Activated CD8-positive, alpha-beta memory T cell treated with anti-CD3 and anti-CD28 coated beads for 48 hours (primary cell): ENCODE measurements at places on chromosomes 6 and 20.
A peak's percentile ranks its signal among the peaks of the same experiment; 100 is the strongest.

GRCh38 chr6:74044417-74045096, 348.6 kb downstream of the CD109 start:
- no peak for DNase-seq

GRCh38 chr20:19828232-19828631, 70.2 kb downstream of the RIN2 start:
- DNase-seq: peak; percentile 7

- DNase-seq: no peak
Observed at GRCh38 chr6:32668226-32668747, 1.8 kb upstream of the HLA-DQB1 start.

- no peak for DNase-seq
Observed at GRCh38 chr6:128508588-128509296, 11.7 kb downstream of the PTPRK start.

DNA sequence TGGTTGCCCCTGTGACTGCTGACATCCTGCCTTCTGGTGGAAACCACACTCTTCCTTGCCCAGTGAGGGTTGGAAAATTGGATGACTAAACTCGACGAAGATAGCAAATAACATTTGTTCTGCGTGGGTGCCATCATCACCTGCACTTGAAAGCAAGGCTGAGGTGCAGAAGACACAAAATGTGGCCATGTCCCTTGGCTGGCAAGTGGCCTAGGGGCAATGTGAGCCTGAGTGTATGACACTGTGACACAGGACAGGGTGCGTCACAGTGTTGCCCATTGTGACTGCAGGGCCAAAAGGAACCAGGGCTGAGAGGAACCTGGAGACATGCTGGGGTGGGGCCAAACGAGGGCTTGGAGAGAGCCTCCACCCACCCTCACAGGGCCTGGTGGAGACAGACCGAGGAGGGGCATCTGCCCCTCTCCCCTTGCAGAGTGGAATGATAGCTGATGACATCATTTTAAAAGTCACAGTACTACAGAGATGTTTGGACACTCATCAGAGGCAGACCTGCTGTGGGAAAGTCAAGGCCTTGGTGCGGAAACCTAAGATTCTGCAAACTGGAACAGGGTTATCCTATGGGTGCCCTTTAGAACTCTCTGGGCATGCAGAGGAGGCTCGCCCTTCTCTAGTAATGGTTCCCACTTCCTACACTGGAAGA, 12.8 kb upstream of the HLA-F start:
- no peak for DNase-seq

- no peak for DNase-seq
Observed at GRCh38 chr6:18317850-18318249, 53.5 kb upstream of the DEK start.

DNA sequence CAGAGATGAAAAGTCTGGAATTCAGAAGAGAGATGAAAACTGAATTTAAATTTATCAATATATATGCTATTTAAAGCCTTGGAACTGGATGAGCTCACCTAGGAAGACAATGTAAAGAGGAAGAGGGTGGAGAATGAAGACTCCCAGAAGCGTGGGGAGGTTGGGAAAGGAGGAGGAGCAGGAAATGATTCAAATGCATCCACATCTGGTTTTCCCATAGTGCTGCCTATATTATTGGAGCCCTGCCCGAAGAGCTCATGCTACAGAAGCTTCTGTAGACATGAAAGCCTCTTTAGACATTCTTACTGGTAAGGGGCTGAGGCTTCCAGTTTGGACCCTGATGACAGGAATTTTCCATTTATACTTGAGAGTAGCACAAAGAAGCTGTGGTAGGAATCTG, 19.2 kb downstream of the PDE7B start:
- DNase-seq: no peak

DNA sequence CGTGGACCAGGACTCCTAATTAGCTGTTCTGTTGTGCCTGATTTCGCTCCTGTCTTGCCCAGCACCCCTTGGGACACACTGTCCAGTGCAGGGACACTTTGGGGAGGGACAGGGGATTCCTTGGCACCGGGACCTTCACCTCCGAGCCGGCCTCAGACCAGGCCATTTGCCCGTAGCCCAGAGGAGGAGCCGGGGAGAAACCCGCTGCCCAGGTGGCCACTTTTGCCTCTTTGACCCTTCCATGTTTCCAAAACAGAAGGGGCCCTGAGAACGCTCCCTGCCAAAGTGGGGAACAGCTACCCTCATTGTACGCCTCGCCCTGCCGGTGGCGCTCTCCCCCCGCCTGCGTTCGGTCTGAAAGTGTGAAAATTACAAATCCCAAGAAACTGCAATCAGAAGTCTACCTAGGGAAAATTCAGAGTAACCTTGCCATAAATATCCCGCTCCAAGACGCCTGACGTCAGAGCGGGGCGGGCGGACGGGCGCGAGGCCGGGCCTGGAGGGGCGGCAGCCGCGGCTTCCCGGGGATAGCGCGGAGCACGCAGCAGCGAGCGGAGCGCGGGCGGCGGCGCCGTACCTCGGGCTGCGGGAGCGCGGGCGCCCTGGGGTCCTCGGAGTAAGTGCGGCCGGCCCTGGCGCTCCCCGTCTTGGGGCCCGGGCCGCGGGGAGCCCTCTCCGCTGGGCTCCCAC, at the start of gene DAAM2:
DAAM2 (plus strand) TSS at position 527 of the 690 bp plus-strand sequence. CDS start 63,927 bp downstream, outside the sequence.
- DNase-seq: no peak

DNA sequence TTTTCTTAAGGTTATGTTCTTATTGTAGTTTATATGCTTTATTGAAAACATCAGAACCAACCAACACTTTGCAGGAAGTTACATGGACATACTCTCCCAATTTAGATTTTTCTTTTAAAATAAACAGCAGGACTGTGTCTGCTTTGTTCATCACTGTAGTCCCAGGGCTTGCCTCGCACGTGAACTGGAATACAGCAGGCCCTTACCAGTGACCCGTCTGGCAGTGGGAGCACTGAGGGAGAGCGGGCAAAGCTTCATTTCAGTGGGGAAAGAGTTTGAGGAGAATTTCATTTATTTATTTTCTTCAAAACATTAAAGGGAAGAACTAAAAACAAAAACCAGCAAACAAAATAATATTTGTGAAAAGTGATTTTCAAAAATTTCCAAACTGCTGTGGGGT, 230.8 kb downstream of the PAX1 start:
- DNase-seq: no peak

GRCh38 chr6:32110632-32111031, 1.5 kb upstream of the TNXB start:
- no peak for DNase-seq

DNA sequence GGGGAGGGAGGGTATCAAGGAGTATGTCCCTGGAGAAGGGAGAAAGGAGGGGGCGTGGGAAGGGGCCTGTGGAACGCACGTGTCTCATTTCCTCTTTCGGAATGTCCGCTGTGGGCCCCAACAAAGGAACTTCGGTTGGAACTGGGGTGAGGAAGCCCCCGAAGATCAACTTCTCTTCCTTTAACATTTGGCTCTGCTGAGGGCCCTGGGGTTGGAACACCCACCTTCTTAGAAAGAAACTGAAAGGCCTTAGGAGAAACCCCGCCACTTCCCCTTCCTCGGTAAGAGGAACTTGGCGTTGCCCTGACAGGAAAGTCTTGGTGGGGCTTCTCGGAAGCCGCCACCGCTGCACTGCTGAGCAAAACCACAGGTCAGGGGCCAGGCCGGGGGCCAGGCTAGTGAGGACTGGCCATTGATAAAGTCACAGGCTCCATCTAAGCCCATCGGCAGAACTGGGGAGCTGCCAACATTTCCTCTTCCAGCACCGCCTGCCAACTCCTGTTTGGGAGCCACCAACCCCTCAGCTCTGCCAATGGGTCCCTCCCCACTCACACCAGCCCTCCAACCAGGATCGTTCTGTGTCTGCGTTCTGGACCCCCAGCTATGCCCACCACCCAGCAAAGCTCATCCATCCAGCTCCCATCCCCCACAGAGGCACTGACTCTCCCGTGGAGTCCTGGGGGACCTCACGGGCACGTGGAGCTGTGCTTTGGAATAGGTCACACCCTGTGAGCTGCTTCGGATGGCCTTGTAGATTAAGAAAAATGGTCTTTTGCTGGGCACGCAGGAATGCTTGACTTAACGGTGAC, 44.8 kb downstream of the FGD2 start:
- peak; percentile 52 for DNase-seq

DNA sequence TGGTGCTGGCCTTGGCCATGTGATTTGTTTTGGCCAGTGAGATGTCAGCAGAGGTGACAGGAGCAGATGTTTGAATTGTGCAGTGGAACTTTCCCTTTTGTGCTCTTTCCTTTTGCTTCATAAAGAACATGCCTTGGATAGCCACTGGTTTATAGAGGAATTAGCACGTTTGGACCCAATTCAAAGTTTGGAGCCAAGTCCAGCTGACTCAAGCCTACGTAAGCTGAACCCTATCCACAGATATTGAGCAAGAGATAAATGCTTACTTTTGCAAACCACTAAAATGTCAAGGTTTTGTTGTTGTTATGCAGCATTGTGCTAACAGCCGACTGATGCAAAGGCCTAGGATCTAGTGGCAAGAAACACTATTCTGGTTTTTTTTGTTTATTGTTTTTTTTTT, 230.9 kb upstream of the CITED2 start:
- no peak for DNase-seq

DNA sequence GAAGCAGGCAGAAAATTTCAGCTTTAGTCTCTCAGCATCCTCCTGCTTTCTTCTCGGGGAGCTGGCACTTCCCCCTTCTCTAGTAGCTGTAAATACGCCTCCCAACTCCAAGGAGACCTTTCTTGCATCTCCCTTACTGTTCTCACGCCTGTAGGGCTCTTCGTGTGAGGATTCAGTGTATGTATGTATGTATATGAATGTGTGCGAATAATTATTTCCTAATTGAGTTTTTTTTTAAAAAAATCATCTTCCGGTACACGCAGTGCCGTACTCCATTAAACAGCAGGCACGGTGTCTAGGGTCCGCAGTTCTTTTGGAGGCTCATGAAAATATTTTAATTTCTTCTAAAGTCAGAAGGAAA, 85.4 kb downstream of the HFE start:
- DNase-seq: no peak

- DNase-seq: no peak
Observed at GRCh38 chr6:87481931-87482330, 9.2 kb downstream of the SLC35A1 start.

DNA sequence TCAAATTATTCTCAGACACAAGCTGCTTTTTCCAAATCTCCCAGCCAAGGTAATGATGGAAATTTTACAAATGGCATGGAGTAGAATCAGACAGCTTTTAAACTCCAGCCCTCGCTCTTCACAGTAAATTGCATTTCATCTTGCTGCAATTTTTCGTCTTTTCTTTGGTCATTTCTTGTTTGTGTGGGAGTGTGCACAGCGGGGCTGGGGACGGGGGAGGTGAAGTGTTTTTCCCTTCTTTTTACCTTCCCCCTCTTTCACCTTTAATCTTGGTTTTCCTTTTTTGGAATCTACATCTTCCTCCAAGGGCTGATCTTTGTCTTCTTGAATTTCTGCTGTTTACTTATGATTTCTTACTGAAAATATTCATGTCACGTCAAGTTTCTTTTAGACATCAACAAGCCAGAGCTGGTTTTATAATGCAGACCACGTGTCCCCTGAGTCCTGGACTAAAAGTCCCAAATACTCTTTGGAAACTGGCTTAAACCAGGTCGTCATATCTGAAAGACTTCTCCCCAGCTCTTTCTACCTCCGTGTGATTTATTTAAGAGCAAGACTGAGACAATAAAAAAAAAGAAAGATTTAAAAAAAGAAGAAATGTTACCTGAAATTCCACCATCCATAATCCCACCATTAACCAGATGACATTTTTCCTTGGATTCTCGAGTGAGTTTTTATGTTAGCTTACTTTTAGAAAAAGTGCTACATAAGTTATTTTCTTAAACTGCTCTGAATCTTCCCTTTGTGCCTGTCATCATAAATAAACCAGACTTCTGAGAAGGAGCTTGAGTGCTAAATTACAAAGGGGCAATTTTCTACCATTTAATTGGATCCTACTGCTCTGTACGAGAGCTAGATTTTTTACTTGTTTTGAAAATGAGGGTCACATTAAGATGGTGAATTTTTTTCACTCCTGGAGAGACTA, 52.0 kb downstream of the MAP3K5 start:
- no peak for DNase-seq

DNA sequence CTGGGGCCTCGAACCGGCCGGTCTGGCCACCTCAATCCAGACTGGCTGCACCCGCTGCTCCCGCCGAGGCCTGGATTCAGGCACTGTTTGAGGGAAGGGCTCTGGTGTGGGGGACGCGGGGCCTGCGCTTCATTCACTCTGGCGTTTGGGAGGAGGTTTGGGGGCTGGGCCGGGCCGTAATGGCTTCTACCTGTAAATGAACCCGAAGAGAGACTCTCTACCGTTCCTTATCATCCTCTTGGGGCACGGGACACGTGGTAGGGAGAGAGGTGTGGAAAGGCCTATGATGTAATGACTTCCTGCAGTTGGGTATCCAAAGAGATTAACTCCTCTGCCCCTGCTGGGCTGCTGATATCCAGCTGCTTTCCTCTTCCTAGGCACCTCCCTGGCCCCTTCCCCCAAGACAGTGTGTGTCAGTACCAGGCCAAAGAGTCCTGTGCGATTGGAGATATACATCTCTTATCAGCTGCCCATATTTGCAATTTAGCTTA, 1.8 kb downstream of the FOXO3 start:
- no peak for DNase-seq

DNA sequence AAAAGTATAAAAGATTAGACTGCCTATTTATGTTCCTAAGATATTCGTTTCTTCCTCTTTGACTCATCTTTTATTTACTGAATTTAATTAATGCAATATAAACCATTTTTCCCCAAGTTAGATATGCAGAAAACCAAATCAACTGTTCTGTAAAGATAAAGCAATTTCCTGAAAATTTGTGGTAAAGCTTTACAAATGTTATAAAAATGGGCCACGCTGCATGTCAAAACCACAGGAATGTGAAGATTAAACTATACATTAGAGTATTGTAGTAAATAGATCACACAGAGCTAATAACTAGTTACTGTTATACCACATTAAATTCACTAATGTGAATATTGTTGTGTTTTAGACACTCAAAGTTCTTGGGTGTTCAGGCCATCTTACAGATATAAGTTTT, 83.4 kb downstream of the OPN5 start:
- DNase-seq: no peak

GRCh38 chr20:61846741-61847419, 218.8 kb downstream of the TAF4 start:
- no peak for DNase-seq

DNA sequence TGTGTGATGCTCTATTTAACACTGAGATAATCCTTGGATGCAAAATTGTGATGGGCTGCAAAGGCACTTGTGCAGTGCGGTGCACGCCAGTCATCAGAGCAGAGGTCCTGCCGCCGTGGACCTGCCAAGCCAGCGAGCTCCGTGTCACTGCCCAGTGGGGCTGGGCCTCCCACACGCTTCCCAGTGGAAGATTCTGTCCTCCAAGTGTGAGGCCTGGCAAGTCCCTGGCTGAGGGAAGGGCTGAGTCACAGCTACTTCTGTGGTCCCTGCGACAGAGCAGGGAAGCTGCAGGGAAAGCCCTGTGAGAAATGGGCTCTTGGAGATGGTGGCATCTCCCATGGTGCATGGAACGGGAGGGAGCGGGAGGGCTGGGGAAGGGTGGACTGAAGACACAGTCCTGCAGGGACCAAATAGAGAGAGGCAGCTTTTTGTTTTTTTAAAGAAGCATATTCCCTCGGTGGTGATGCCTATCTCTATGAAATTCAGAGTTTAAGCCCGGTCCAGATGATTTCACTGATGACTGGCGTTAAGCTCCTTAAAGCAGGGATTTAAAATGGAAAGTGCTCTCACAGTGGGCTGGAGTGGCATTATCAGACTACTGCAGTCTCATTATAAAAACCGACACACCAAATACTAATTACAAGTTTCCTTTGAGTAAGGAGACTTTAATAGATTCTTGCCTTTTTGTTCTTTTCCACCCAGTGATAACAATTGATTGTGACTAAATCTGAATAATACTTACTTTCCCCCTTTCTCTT, 413.7 kb downstream of the QKI start:
- DNase-seq: no peak
